ENCODE measurements at places on chromosomes 3 and 15. TPM values are rescaled to one million over a fixed set of nuclear protein-coding genes. Genes with fewer than 3 reads are reported as not detected.

FBN1 gene
- total RNA-seq = 1.1 TPM

- no peak for DNase-seq
These were observed 778 bp upstream of the AP4E1 start for GRCh38 chr15:50907601-50908208.

GRCh38 chr15:71781179-71781964 is 29.0 kb upstream of the NR2E3 start:
- DNase-seq = no peak

DNA sequence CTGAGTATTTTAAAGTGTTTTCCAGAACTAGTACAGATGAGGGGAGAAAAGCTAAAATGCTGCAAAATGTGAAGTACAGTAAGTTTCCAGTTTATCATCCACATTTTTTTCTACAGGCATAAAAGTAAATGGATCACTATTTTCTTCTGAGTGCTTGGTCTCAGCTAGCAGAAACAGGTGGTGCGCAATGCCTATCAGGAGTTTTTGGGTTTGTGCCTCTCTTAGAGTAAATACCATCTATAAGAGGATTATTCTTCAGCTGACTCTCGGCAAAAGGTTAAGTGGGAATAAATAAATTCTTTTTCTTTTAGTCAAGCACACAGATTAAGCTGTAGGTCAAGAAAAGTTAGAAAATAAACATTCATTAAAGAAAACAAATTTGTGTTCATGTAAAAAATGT is 1027.7 kb downstream of the PLOD2 start:
- no peak for DNase-seq

GRCh38 chr3:127749787-127750225 is 72.5 kb downstream of the MGLL start:
- no peak for DNase-seq

DNA sequence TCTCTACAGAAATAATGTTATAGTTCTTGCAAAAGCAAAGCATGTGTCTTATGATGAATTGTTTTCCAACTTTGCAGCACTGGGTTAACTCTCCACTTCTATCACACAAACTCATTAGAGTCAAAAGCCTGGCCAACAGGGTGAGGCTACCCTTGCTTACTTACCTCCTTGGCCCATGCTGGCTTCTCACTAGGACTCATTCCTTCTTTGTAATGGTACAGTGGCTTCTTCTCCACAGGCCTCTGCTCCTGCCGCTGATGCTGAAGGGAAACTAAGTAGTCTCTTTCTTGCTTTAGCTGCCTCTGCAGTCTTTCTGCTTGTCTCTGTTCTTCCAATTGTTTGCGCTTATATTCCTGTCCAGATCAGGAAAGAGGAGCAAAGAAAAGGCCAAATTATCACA is 111.5 kb upstream of the SLC2A2 start:
- DNase-seq = no peak

DNA sequence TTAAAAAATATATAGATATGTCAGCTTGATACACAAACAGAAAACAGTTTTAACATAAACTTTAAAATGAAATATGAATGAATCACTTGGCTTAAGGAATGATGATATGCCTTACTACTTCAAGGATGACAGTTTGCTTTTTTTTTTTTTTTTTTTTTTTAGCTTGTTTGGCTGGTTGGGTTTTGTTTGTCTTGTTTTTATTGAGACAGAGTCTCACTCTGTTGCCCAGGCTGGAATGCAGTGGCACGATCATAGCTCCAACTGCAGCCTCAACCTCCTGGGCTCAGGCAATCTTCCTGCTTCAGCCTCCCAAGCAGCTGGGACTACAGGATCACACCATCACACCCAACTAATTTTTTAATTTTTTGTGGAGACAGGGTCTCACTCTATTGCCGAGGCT is 14.5 kb downstream of the LRRC2 start:
- DNase-seq = no peak

B3GALNT1 gene
- 4.6 TPM for total RNA-seq

GRCh38 chr15:34470091-34470490 is 32.5 kb upstream of the GOLGA8A start:
- no peak for DNase-seq

CNTN6 gene
- total RNA-seq = not detected

DNA sequence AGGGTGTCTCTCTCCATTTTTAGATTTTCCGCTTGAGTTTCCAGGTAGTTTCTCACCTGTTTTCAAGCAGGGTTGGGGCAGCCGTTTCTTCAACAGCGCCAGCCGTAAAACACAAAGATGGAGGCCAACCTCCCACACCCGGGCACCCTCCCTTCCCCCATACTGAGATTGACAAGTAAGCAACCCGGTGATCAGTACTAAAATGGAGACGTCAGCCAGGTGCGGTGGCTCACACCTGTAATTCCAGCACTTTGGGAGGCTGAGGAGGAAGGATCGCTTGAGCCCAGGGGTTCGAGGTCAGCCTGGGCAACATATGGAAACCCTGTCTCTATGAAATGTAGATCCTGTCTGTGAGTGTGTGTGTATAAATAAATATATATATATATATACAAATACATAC is 903 bp upstream of the ZSCAN2 start:
- DNase-seq = no peak

RLBP1 gene
- total RNA-seq = not detected

- no peak for DNase-seq
These were observed 95.3 kb downstream of the TIGIT start for GRCh38 chr3:114389156-114389555.

- DNase-seq = no peak
These were observed 1.4 kb upstream of the WHAMM start for GRCh38 chr15:82807920-82808633.

LRRC2 gene
- not detected for total RNA-seq
